ENCODE measurements at places on chromosomes 4 and X.

DNA sequence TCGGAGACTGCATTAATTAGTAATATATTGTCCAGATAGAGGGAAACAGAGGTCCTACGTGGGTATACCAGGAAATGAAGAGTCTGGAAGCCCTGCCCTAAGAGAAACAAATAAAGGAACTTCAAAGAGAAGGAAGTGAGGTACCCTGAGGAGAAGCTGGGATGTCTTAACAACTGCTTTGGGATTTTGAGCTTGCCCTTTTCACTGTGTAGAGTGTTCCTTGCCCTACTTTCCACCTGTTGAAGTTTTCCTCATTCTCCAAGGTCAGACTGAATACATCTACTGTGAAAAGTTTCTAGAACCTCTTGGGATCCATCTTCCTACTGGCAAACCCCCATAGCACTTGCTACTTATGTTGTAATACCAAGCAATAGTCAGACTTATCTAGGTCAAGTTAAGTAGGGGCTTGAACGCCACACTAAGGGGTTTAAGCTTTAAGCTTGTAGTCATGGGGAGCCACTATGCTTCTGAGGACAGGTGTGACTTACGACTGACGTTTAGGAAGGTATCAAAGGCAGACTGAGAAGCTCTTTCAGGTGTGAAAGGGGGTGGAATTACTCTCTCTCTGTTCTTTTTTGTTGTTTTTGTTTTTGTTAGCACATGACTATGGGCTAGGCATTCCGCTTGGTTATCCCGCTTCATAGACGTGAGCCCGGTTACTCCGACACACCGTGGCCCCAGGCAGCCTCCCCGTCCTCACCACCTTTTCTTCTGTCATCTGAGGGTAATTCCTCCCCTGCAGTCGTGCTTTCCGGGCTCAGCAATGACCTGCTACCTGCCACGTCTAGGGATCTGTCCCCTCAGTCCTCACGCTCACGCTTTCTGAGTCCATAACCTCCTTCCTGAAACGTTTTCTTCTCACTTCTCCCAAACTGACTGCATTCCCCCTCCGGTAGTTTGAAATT is 959 bp upstream of the REST start:
- peak; percentile 20 for DNase-seq

GRCh38 chr4:6119507-6120020 is 80.8 kb downstream of the JAKMIP1 start:
- no peak for DNase-seq

GRCh38 chr4:11053601-11054220 is 369.1 kb upstream of the CLNK start:
- DNase-seq, result no peak

GRCh38 chrX:109840585-109840984 is 107.5 kb upstream of the ACSL4 start:
- no peak for DNase-seq

DNA sequence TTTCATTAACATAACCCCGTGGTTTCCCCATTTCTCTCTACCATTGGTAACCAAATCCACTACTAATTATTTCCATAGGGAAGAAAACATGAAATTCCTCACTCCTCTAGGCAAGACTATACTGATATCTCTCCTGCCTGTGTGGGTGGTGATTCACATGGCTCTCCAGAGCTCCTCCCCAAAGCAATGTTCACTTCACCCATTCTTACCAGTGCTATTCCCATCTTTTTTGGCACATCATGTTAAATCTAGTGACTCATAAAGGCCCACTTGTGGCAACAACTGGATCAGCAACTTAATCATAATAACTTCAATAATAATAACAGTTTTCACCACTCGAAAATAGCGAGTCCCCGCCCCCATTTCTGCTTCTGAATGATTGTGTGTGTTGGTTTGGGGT is 6.1 kb upstream of the HCCS start:
- no peak for DNase-seq

GRCh38 chrX:22147214-22147613 is 115.1 kb downstream of the PHEX start:
- no peak for DNase-seq

DNA sequence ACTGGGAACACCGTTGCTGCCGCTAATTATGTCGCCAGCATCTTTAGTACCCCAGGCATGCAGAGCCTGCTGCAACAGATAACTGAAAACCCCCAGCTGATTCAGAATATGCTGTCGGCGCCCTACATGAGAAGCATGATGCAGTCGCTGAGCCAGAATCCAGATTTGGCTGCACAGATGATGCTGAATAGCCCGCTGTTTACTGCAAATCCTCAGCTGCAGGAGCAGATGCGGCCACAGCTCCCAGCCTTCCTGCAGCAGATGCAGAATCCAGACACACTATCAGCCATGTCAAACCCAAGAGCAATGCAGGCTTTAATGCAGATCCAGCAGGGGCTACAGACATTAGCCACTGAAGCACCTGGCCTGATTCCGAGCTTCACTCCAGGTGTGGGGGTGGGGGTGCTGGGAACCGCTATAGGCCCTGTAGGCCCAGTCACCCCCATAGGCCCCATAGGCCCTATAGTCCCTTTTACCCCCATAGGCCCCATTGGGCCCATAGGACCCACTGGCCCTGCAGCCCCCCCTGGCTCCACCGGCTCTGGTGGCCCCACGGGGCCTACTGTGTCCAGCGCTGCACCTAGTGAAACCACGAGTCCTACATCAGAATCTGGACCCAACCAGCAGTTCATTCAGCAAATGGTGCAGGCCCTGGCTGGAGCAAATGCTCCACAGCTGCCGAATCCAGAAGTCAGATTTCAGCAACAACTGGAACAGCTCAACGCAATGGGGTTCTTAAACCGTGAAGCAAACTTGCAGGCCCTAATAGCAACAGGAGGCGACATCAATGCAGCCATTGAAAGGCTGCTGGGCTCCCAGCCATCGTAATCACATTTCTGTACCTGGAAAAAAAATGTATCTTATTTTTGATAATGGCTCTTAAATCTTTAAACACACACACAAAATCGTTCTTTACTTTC is 1.8 kb downstream of the UBQLN2 start:
- peak; percentile 9 for DNase-seq

- DNase-seq, result no peak
Measured at GRCh38 chr4:174189392-174190015, 94.0 kb downstream of the FBXO8 start.

DNA sequence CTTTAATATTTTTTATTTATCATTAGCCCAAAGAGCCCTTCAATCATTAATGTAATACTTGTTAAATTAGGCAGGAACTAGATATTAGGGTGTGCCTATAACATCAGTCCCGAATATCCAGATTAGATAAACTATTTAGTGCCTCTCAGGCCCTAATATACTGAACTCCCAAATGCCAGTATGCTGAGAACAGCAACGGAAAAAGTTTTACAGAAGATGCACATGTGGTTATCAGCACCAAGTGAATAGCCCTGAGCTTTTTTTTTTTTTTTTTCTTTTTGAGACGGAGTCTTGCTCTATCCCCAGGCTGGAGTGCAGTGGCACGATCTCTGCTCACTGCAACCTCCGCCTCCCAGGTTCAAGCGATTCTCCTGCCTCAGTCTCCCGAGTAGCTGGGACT is 13.0 kb upstream of the ELF2 start:
- DNase-seq, result no peak

- no peak for DNase-seq
Measured at GRCh38 chr4:92186239-92186638, 117.5 kb upstream of the GRID2 start.

GRCh38 chrX:97482666-97483300 is 599.1 kb downstream of the RPA4 start:
- DNase-seq, result no peak

DNA sequence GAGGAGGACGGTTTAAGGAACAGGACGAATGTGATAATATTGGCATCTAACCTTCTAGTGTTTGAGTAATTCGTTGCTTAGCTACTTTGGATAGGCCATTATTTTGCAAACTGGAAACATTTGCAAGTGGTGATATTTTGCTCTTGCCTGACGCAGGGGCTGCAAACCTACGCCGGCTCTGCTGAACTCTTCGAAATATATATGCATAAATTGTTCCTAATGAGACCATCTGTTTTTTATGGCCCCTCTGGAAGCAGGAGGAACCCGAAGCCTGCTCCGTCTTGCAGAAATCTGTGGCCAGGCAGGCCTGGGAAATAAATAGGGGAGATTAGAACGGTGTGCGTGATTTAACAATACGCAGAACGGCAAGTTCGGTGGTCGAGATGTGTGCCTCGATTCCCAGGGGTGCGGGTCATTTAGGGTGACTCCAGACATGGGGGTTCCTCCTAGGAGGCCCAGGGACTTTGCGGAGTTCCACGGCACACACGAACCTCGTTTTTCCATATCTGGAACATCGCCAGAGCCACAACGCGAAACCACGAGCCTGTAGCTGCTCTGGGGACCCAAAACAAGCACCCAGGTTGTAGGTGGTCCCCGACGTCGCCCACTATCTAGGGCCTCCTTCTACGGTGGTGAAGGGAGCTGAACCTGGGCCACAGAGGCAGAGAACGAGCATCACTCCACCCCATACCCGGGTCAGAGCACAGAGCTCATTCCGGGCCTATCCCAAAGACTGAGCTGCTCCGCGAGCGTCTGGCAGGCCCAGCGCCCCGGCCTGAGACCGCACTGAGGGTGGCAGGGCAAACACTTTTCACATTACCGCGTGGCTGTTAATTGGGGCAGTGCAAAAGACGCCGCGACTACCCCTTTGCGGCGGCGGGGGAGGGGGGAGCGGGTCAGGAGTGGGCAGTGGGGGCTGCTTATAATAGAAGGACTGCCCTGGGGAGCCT is 89.7 kb downstream of the BCOR start:
- DNase-seq, result no peak

DNA sequence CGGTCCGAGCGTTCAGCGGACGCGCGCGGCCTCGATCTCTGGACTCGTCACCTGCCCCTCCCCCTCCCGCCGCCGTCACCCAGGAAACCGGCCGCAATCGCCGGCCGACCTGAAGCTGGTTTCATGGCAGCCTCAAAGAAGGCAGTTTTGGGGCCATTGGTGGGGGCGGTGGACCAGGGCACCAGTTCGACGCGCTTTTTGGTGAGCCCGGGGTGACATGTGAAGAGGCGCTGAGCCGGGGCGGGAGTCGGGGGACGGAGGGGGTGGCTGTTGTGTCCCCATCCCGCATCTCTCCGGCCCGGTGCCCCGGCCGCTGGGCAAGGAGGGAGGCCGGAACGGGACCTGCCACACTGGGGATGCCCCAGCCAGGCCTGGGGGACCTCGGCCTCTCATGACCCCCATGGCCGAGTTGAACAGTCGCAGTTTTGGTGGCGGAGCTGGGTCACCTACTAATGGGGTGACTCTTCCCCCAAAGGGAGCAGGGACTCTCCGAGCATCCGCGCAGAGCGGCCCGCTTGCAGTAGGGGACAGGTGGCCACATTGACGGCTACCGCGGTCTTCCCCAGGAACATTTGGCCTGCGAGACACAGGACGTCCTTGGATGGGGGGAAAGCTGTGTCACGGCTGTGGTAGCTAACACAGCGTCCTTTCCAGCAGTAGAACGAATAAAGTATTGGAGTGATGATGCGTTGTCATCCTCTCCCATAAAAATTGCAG is at the start of gene GK:
Gene GK (plus strand): TSS at position 9 of the 717 bp plus-strand sequence. CDS start 115 bp downstream, at position 124.
- no peak for DNase-seq

GRCh38 chr4:17055788-17056187 is 157.3 kb upstream of the LDB2 start:
- no peak for DNase-seq

GRCh38 chrX:83771664-83772063 is 89.3 kb upstream of the CYLC1 start:
- DNase-seq, result no peak

- DNase-seq, result no peak
Measured at GRCh38 chr4:9599266-9599665, 155.1 kb downstream of the DEFB131A start.

DNA sequence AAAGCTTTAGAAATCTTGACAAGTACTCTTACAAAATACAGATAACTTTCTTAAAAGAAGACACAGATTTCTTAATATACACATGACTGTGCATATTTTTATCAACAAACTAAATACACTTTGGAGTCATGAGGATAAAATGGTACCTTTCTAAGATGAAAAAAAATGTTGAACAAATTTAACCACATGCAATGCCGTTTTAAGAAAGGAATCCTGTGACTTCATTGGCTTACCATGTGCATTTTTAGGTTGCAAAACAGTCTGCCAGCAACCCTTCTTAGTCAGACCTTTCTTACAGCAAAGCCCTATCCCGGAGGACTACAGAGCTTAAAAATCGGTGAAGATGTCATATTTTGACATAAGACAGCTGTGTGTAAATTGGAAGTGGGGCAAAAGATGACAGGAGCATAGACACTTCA is 51.7 kb downstream of the GASK1B start:
- no peak for DNase-seq

- DNase-seq, result no peak
Measured at GRCh38 chr4:67071641-67072040, 473.7 kb downstream of the CENPC start.

- no peak for DNase-seq
Measured at GRCh38 chrX:17592117-17592516, 145.2 kb upstream of the SCML1 start.

DNA sequence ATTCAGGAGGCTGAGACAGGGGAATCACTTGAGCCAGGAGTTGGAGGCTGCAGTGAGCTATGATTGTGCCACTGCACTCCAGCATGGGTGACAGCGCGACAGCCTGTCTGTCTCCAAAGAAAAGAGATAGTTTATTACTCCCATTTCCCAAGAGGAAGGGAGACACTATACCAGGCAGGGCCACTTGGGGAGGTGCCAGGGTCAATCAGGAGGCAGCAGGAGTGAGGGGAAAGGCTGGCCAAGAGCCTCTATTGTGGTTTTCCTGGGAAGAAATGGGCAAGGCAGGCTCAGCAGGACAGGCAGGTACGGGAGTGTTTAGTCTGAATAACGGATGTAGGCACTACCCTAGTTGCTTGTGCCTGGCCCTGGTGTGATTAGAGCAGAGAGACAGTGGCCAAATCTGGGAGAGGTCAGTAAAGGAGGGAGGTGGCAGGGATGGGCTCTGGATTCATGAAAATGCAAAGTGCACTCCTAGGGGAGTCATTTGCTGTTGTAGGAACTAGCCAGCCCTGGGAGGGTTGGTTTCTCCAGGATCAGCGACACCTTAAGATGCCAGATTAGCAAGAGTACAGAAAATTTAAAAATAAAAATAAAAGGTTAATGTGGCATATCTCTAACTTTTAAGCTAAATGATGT is 20.2 kb upstream of the CDKN2AIP start:
- DNase-seq, result no peak

- DNase-seq, result no peak
Measured at GRCh38 chr4:119337010-119337409, 15.1 kb upstream of the FABP2 start.

DNA sequence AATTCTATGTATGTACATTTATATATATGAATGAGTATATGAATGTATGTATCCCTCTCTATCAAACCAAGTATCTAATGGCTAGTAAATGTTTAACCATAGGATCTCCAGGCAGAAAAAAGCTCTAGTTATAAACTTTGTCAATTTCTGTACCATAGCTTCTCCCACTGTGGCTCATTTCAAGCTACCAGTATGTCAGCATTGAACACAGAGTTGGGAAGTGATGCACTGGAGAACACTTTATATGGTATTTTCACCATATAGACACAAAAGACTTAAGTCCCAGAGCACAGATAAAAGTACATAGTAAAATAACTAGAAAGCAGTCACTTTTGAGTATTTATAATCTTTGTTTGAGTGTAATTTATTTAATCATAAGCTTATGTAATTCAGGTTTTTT is 53.9 kb upstream of the ATP8A1 start:
- no peak for DNase-seq

GRCh38 chrX:340641-341423 is 22.2 kb upstream of the GTPBP6 start:
- no peak for DNase-seq

GRCh38 chr4:74543231-74543781 is 98.4 kb downstream of the AREG start:
- DNase-seq, result no peak

GRCh38 chrX:9890681-9891091 is 76.5 kb upstream of the CLDN34 start:
- no peak for DNase-seq

Data from stimulated activated naive CD8-positive, alpha-beta T cell treated with anti-CD3 and anti-CD28 coated beads, Interleukin-15, amount 100 ng/mL, for 72 hours (primary cell).